ENCODE measurements at places on chromosomes 16 and 17. TPM values are rescaled to one million over a fixed set of nuclear protein-coding genes. Genes with fewer than 3 reads are reported as not detected.

The NEUROD2 gene
- total RNA-seq = not detected

DNA sequence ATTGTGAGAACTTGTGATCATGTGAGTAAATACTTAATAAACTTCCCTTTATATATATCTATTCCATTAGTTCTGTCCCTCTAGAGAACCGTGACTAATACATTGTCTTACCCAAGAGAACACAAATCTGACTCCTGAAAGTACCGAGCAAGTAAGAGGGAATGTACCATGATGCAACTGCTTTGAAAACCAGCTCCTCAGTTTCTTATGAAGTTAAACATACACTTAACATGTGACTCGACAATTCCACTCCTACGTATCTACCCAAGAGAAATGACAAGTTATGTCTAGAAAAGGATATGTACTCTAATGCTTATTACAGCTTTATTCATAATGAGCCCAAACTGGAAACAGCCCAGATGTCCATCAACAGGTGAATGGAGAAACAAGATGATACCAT is 8.8 kb upstream of the GJD3 start:
- H3K27me3 ChIP-seq = no peaks in the 10 kb centered on the region
- no peaks in the 10 kb centered on the region for H3K36me3 ChIP-seq
- H3K4me1 ChIP-seq = no peaks in the 10 kb centered on the region
- no peak for DNase-seq

The SCN4A gene
- 0.19 TPM for total RNA-seq

The KRTAP2-2 gene
- not detected for total RNA-seq

The NXPH3 gene
- 0.52 TPM for total RNA-seq

- no peak overlapping the region for H3K27ac ChIP-seq
- no peaks in the 10 kb centered on the region for H3K27me3 ChIP-seq
- no peak for DNase-seq
- no peak overlapping the region for H3K4me3 ChIP-seq
- H3K36me3 ChIP-seq = peaks cover 30% of the 10 kb centered on the region
Observed at GRCh38 chr17:82875407-82875856, 35.6 kb upstream of the ZNF750 start.

GRCh38 chr17:17140590-17140980 is 65.5 kb downstream of the PLD6 start:
- no peak for DNase-seq
- H3K4me3 ChIP-seq = no peak overlapping the region
- H3K27me3 ChIP-seq = no peaks in the 10 kb centered on the region
- H3K27ac ChIP-seq = no peak overlapping the region
- H3K36me3 ChIP-seq = peaks cover 75% of the 10 kb centered on the region
- H3K4me1 ChIP-seq = peaks cover 24% of the 10 kb centered on the region

Measured in thymus (tissue), 14 donors.